ENCODE measurements at places on chromosomes 16 and 17. TPM values are rescaled to one million over a fixed set of nuclear protein-coding genes. Genes with fewer than 3 reads are reported as not detected.

GRCh38 chr17:72642720-72643119 is 449.8 kb downstream of the SLC39A11 start:
- DNase-seq, result no peak

- DNase-seq, result no peak
Measured at GRCh38 chr17:50192618-50193291, 8.7 kb downstream of the COL1A1 start.

GRCh38 chr16:64773184-64773583 is 348.7 kb downstream of the CDH11 start:
- DNase-seq, result no peak

- no peak for DNase-seq
Measured at GRCh38 chr16:20726661-20727060, 15.0 kb downstream of the THUMPD1 start.

DNA sequence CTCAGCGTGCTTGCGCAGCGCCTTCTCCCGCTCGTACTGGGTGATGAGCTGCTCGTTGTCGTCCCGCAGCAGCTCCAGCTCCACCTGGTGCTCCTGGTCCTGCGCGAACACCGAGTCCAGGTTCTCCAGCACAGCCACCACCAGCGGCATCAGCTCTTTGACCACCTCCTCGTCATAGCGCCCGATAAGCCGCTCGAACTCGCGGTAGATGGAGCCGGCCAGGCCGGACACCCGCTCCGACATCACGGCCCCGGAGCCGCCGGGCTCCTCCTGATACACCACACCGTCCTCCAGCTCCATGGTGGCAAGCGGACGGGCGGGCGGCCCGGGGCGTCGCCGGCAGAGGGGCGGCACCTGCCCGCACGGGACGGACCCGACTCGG is 320 bp downstream of the SPAG9 start:
- peak; percentile 22 for DNase-seq

- no peak for DNase-seq
Measured at GRCh38 chr16:75107505-75107904, 9.1 kb downstream of the LDHD start.

DNA sequence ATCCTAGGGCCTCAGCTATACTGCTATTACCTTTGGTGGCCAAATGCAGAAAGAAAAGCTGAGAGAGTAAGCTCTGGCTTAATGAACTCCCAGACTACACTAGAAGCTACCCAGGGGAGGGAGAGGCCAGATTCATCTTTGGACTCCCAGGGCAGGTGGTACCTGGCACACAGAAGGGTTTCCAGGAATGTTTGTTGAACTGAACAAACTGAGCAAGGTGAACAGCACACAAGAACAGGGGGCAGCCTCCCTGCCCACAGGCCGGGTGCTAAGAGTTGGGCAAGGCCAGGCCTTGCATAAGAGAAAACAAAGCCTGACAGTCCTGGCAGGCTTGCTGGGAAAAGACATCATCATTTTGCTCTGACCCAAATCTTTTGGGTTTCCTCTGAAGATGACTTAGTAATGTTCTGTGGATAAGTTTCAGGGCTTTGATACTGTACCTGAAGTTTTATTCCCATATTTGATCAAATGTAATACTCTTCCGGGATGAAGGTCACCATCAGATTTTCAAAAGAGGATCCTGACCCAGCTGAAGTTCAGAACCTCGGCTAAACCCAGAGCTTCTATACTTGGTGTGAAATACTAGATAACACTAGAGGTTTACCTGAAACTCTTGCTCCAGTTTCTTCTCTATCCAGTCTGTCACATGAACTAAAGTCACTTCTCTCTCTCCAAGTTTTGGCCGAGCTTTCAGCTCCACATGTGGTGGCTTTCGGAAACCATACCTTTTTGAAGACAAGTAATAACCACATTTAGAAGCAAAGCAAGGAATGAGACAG is 20.5 kb upstream of the ERN1 start:
- DNase-seq, result no peak

DNA sequence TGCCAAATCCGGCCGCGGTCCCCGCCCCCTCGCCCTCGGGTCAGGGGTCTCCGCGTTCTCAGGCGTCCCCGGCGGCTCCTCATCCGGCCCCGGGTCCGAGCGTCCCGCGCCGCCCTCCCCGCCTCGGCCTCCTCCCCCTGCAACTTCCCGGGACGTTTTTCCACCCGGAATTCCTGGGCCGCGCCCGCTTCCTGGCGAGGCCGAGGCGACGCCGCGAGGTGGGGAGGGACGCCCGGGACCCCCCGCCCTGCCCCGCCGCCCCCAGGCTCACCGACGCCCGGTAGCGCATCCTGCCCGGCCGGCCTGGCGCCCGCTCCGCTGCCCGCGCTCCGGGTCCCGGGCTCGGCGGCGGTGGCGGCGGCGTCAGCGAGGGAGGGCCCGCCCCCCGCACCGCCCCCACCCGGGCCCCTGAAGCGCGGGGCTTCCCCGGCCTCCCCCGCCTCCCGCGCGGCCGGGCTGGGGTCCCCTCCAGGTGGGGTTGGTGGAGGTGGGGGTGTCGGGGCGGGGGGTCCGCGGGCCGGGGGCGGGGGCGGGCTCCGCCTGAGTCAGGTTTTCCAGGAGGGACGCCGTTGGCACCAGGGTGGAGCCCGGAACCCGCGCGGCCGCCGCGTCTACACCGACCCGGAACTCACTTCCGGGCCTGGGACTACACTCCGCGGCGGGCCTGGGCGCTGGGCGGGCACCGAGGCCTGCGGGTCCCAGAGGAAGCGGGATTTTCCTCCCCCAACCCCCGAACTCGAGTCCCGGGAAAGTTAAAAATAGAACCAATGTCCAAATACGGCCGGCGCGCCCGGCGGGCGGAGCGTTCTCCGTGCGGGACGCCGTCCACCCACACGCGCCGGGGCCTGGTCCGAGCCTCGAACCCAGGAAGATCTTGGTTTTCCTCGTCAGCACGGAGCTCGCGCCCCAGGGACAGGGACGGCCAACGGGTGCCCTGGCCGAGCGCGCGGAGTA is 6.8 kb downstream of the MYO1C start:
- peak; percentile 59 for DNase-seq

DNA sequence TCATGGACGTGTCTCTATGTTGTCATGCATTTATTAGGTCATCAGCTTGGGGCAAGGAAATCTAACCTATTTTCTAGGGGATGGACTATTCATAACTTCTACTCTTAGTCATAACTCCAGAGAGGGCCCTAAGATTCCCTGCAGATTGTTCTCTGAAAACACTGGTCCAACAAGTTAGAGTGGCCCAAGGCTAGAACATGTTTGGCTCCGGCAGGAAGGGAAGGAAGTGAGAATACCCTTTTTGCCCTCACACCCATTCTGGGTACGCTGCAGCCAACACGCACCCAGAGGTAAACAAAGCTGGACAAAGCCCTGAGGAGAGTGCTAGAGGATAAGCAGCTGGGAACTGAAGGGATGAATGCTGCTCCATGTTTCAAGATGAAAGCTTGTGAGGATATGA is 9.9 kb downstream of the C16orf86 start:
- no peak for DNase-seq

DNA sequence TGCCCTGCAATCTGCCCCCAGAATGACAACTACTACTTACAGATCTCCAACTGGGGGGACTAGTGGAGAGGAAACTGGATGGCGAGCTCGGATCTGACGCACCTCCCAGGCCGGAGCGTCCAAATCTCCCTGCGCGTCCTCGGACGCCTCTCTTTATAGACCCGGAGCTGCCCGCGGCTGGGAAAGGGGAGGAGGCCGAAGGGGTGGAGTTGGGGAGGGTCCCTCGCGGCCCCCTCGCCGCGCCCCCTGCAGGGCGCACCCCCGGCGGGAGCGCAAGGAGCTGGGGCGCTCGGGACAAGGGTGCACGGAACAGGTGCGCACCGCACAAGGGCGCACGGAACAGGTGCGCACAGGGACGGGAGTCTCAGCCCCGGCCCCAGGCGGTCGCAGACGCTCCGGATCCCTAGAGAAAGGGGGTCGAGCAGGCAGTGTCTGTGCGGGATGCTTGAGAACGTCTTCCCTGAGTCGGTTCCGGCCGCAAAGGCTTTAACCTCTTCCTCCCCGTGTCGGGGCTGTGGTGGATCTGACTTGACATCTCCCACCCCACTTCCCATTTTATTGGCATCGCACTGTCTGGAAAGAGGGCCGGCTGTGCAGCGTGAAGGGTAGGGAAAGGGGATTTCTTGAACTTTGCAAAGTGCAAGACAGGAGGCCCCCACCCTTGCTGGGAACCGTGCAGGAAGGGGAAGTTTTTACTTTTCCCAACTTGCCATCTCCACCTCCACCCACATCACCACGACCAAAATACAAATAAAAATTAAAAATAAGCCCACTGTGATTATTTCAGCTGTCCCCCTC is at the start of gene MYH11:
TSS of gene MYH11 (minus strand) at position 128 of the 798 bp plus-strand sequence. CDS start 18,776 bp downstream, outside the sequence.
- DNase-seq, result no peak

DNA sequence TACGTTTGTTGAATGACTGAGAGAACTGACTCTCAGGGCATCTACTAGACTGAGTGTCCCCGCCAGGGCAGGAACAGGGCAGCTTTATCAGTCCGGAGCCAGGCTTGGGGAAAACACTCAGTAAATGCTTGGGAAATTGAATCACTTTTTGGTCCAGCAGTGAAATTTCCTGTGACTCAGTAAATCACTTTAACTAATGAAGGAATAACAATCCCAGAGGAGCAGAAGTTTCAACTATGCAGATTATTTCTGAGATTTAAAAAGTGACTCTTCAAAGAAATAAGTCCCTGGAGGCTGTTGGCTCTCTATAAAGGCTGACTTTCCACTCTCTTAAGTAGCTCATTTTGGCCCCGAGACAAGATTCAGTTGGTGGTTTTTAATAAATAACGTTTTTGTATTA is 101.8 kb downstream of the FOXL1 start:
- DNase-seq, result peak; percentile 87

- DNase-seq, result no peak
Measured at GRCh38 chr17:39701784-39702422, 2.0 kb downstream of the ERBB2 start.

- DNase-seq, result no peak
Measured at GRCh38 chr17:74618451-74618850, 5.1 kb downstream of the CD300E start.

DNA sequence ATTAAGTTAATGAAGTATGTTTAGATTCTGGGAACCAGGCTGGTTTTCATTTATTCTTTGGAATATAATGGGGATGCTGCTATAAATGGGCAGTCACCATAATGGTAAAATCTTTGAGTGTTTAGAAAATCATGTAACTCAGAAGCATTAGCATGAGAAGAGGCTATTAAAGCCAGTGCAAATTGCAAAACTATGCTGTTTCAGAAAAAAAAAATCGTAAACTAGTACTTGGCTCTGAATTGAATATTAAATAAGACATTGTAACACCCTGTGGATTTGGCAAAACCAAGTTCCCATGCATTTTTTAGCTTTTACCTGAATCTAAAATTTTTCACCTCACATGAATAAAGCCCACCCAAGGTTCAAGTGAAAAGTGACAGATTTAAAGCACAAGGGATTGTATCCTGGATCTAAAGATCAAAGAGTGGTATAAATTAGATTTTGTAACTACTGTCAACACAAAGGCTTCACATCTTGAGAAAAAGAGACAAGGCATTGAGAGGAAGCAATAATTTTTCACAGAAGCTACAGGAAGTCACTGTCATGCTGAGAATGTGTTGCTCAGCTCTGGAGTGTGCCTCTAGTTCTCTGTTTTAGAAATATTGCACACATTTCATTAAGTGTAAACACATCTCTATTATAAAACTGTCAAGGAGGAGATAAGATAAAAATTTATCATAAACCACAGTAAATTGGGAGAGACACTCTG is 142.2 kb downstream of the ABCA8 start:
- DNase-seq, result no peak

- DNase-seq, result no peak
Measured at GRCh38 chr17:72882426-72882825, 210.1 kb downstream of the SLC39A11 start.

DNA sequence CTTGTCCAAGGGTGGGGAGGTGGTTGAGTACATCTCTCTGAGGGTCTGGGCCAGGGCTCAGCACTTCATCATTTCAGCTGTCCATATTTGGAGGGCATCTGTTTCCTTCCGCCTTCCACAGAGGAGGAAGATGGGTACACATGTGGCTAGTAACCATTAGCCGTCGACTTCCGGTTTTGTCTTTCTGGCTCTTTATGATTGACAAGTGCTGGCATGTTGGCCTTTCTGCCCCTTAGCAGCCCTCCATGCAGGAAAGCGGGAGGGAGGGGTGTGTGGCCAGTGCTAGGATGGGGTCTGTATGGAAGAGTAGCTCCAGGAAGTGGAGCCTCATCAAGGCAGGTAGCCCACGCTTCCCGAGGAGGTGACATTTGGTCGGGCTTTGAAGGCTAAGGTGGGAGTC is 69.6 kb downstream of the RAI1 start:
- no peak for DNase-seq

- peak; percentile 70 for DNase-seq
Measured at GRCh38 chr17:28725166-28725659, 820 bp downstream of the TLCD1 start.

SPEM1 gene
- total RNA-seq, result not detected

ATP2C2 gene
- total RNA-seq, result not detected

CCDC40 gene
- 3.2 TPM for total RNA-seq

ANKRD40CL gene
- not detected for total RNA-seq

MYH8 gene
- total RNA-seq, result not detected

CCDC200 gene
- not detected for total RNA-seq

Measured in HFFc6 (cell line).